ENCODE measurements at places on chromosomes 12 and 14.

- no peak for DNase-seq
Observed at GRCh38 chr12:89701606-89702206, 6.9 kb downstream of the ATP2B1 start.

GRCh38 chr12:58557171-58557570 lies 363.1 kb downstream of the LRIG3 start:
- no peak for DNase-seq

DNA sequence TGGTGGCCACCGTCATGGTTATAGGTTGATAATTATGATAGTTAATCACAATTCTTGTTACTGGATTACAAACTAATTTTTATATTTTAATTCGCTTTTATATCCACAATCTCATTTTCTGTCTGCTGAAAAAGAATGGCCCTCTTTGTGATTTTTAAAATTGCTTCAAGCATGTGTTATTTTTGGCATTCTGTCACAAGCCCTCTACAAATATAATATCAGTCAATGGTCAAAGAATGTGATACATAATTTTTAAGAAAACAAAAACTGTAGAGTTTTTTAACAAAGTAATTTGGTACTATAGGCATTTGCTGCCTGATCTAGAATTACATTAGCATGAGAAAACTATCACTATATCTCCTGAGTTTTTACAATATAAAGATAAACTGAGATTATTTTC lies 352.0 kb upstream of the TMTC1 start:
- no peak for DNase-seq

DNA sequence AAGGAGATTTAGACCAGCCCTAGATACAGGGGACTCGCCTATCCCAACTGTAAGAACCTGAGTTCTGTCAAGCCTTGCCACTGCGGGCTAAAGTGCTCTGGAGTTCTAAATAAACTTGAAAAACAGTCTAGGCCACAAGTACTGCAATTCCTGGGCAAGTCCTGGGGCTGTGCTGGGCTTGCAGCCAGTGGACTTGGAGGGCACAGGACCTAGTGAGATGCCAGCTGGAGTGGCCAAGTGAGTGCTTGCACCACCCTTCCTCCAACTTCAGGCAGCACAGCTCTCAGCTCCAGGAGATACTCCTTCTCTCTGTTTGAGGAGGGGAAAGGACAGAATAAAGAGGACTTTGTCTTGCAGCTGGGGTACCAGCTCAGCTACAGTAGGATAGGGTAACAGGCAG lies 307.6 kb upstream of the FBXO33 start:
- DNase-seq: no peak

GRCh38 chr12:27101290-27101689 lies 18.9 kb upstream of the C12orf71 start:
- no peak for DNase-seq

DNA sequence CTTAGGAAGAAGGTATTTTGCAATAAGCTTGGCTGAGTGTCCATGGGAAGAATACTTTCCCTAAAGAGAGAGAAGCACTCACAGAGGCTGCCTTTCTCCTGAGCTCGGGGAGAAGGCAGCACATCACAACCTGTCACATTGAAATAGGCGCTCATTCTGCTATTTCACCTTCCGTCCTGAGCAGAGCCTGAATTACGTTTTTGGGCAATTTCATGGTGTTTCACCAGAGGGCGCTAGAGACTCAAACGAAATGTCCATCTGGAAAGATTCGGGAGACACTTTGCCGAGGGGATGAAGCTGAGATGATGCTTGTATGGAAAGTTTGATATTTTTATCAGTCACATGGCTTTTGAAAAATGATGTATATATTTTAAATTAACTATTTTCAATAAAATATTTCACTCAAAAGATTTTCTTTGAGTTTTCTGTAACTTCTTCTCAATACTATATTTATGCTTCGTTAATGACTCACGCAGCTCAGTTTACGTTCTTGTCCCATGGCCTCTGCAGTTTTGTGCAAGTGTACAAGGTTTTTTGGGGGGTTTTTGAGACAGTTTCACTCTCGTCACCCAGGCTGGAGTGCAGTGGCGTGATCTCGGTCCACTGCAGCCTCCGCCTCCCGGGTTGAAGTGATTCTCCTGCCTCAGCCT lies 17.4 kb upstream of the B4GALNT3 start:
- DNase-seq: peak; percentile 74

GRCh38 chr12:92927055-92927435 lies 2.0 kb downstream of the EEA1 start:
- no peak for DNase-seq

DNA sequence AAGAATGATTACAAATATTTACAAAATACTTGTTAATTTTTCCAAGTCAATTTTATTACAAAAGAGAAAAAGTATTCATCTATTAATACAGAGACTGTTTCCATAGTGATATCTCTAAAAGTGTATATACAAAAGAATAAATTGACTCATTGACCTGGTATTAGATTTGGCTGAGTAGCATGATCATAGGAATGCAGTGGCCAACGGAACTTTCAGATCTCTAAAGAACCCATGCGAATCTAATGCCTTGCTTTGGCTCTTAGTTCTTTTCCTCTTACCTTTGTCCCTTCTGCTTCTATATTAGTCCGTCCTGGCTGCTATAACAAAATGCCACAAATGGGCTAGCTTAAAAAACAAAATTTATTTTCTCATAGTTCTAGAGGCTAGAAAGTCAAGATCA lies 717.8 kb downstream of the TMTC2 start:
- DNase-seq: no peak

DNA sequence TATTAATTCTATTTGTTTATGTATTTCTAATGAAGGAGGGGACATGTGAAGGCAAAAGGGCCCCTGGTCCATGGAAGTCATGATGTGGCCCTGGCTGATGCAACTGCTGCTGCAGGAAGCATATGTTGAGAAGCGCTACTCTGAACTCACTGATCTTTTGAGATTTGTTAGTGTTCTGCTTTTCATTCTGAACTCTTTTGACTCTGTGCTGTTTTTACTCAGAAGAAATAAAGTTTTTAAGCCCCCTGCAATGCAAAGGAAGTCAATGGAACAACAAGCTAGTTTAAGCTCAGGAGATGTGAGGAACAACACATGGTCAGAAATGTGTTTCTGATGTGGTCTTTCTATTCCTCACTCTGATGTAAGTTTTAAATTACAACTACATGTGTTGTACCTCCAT lies 88.9 kb upstream of the BTG1 start:
- DNase-seq: no peak

- DNase-seq: no peak
Observed at GRCh38 chr12:13087766-13088165, 15.7 kb downstream of the GSG1 start.

DNA sequence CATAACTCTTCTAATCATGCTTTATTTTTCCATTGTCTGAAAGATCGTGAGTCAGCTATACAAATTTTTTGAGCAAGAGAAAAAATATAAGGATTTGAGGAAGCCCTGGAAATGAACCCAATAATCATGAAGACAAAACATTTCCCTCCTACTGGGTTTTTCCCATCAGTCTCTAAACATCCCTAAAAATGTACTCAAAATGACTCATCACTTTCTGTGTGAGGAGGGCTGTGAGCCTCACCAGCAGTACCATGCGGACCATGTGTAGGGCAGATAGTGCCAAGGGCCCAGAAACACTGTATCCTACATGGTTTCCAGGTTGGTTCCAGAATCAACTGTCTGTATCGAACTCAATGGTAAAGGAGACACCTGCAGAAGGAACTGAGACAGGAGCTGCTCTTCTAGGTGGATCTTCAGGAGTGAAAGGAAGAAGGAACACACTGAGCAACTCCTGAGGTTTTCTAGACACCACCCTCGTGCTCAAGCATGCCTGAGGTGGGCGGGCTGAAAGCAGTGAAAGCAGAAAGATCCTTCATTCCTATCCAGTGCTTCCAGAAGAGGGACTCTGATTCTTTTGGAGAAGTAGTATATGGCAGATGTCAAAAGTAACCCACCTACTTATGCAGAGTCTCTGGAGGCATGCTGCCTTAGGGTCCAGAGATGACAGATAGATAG lies 48.6 kb upstream of the RHOJ start:
- DNase-seq: no peak

DNA sequence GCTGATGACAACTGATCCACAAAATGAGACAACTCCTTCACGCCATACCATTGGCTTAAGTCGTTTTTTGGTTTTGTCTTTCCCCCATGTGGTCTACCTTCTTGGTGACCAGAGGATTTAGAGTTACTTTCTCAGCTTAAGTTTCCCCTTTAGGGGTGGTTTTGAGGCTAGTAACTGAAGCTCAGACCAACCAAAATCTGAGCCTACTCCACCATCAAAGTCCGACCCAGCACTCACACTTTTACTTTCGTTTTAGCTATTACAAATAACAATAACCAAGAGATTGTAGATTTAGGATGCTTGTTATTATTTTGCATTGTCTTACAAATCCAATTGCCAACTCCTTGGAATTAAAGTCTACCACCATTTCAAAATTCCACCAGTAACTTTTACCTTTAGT lies 130.6 kb upstream of the MDM1 start:
- DNase-seq: no peak

GRCh38 chr12:39205969-39206368 lies 237.0 kb downstream of the KIF21A start:
- DNase-seq: no peak

DNA sequence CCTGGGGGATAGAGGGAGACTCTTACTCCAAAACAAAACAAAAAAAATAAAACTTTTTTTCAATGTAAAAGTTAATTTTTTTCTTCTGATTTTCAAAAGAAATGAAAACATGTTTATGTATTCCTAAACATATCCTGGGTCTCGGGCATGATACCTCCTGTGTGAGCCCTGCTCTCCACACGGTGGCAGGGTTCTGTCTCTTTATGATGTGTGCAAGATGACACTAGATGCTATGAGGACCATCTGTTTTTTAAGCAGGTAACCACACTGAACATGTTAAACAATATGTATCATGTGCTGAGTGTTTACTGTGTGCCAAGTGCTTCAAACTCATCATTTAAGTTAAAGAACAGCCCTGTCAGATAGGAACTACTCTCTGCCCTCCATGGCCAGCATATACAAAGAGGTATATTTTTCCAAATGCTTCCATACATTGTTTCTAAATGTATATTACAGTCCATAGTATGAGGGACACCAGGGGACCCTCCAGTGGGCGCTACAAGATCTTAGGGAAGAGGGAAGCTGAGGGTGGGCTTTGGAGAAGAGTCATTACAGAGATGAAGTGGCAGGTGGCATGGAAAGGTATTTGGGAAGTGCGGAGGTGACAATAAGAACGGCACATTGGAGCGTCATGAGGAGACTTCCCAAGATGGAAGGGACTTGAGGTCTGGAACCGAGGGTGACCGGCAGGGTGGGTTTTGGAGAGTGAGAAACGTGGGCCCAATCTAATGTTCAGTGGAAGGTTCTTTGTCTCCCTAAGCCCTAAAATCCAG lies 28.5 kb downstream of the FOS start:
- no peak for DNase-seq

DNA sequence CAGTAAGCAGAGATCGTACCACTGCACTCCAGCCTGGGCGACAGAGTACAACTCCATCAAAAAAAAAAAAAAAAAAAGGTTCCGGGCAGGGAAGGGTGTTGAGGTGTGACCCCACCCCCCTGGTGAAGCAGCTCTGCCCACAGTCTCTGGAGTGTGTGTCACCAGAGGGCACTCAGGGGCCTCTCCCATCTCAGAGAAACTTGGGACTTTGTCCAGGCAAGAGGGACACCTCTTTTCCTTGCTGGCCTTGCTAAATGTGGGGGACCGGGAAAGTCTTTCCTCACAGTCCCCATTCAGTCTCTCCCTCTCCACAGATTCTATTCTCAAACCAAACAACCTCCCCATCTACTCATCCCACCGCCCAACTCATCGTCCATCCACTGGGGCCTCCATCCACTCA lies 43.6 kb downstream of the RFLNA start:
- no peak for DNase-seq

GRCh38 chr12:52247622-52248540 lies 14.8 kb downstream of the KRT7 start:
- no peak for DNase-seq

GRCh38 chr12:131990066-131990979 lies 40.6 kb downstream of the EP400 start:
- DNase-seq: no peak

DNA sequence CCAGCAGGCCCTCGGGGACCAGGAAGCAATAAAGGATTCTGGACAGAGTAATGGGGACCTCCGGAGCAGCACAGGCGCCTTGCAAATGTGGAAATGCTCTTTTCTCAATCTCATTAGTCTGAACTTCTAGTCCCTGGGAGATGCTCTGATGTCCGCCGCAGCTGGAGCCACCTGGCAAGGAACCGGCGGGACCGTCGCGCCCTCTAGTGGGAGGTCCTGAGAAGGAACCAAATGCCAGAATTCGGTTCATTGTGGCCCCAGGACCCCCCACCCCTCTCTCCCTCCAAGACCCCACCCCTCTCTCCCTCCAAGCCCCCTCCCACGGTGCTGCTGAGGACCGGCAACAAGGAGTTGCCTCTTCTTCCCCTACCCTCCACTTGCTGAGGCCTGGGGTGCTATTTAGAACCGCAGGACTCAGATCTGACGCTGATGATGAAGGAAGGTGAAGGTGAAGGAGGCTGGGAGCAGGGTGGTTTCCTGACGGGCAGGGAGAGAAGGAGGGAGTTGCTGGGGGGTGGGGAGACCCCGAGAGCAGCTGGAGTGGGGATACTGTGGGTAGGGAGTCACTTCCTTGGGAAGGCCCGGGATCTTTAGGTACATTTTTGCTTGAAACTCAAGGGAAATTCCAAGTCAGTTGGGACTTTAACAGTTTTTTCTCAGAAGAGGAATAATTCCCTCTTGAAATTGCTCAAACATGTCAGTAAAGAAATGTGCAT lies 42.5 kb downstream of the SMIM41 start:
- peak; percentile 33 for DNase-seq

- no peak for DNase-seq
Observed at GRCh38 chr14:99947695-99948094, 117.5 kb upstream of the EVL start.

DNA sequence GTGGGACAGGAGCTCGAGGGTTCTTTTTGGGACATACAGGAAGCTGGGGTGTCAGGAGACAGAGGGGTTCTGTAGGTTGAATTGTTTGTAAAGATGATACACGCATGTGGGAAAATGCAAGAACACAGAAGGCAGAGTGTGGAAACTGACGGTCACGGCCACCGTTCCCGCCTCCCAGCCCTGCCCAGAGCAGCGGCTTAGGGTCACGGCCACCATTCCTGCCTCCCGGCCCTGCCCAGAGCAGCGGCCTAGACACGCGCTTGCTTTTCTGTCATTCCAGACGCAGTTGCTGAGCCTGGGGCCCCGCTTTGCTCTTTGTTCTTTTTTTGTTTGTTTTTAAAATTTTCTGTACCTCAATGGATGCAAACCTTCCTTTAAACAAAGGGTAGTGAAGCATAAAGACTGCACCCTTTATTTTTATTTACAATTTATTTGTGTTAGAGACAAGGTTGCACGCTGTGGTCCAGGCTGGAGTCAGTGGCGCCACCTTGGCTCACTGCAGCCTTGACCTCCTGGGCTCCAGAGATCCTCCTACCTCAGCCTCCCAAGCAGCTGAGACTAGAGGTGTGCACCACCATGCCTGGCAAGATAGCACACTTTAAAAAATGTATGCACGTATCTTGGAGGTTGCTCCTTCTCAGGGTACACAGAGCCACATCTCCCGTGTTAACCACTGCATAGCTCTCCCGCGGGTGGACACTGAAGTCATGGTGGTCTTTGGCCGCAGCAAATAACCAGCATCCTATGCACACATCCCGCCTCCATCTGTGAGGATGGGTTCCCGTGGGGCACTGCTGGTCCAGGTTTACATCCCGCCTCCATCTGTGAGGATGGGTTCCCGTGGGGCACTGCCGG lies 142.3 kb downstream of the ADGRD1 start:
- no peak for DNase-seq

All from hematopoietic multipotent progenitor cell treated with erythropoietin and hydrocortisone succinate and interleukin-3 and kit ligand, for 17 days (in vitro differentiated cells).